ENCODE measurements at places on chromosomes 11 and 22.

GRCh38 chr11:47099214-47099917, 77.3 kb downstream of the ARFGAP2 start:
- no peak for DNase-seq

- no peak for DNase-seq
These were observed 974.2 kb downstream of the JRKL start for GRCh38 chr11:97364047-97364446.

GRCh38 chr11:22659783-22660182, 6.6 kb upstream of the GAS2 start:
- DNase-seq, result no peak

- no peak for DNase-seq
These were observed 18.4 kb downstream of the MS4A6E start for GRCh38 chr11:60345489-60345888.

DNA sequence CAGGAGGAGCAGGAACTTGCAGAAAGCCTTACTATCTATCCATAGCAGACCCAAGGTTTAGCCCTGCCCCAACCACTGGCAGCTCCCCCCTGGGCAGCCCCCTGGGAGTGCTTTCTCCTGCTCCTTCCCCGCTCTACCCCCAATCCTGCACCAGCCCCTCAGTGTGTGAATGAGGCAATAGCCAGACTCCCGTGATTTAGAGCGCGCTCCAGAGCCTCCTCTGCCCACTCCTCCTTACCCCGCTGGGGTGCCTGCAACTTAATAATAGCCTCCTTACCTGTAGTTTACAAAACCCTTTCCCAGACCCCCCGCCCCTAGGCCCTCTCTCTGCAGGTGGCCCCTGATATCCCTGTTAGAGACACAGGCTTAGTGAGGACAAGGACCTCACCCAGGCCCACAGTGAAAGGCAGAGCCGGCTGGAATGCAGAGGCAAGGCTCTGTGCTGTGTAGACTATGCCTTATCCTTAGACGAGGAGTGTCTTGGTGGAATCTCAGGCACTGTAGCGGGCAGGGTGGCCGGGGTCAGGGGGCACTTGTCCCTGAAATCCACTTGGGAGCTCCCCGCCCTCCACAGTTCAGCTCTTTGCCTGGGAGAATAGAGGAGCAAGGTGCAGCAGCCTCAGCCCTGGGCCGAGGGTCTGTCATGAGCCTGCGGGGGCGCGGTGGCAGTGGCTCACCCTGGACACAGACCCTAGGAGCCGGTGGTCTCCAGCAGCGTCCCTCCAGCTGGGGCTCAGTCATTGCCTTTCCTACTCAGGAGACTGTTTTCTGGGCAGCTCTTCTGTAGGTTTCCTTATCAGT, 4.3 kb upstream of the CARNS1 start:
- DNase-seq, result no peak

GRCh38 chr11:108117746-108118371, 3.5 kb upstream of the ACAT1 start:
- no peak for DNase-seq
